Heart left ventricle (tissue), 16 donors: ENCODE measurements at places on chromosomes 2 and 18. TPM values are rescaled to one million over a fixed set of nuclear protein-coding genes. Genes with fewer than 3 reads are reported as not detected.

DNA sequence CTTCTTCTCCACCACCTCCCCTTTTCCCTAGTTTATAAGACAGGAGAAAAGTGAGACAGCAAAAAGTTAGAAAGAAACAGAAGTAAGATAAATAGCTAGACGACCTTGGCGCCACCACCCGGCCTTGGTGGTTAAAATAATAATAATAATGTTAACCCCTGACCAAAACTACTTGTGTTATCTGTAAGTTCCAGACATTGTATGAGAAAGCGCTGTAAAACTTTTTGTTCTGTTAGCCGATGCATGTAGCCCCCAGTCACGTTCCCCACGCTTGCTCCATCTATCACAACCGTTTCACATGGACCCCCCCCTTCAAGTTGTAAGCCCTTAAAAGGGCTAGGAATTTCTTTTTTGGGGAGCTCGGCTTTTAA lies 1.5 kb upstream of the BUB1 start:
- no peak for DNase-seq

GRCh38 chr2:68466361-68466777 lies 725 bp downstream of the FBXO48 start:
- DNase-seq = no peak

- no peak for DNase-seq
Measured at GRCh38 chr18:48864876-48865275, 85.9 kb downstream of the SMAD7 start.

- no peak for DNase-seq
Measured at GRCh38 chr2:126669772-126670171, 13.8 kb downstream of the GYPC start.

DNA sequence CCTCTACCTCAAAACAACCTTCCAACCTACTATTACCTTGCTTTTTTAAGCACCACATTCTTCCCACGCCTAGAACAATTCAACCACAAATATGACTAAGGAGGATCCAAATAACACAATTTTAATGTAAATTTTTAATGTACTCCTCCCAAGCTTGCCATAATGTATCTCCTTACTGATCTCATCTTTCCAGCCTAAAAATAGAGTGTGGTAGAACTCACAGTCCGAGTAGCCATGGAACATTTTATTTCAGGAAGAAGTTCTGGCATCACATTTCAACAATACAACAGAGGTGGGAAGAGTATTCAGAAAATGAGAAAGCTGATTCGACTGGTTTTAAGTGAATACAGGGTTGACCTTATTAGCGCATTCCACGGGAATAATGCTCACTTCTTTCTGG lies 15.4 kb downstream of the FEZ2 start:
- no peak for DNase-seq

The ALK gene
- 0.05 TPM for total RNA-seq

The PLGLB2 gene
- total RNA-seq = 0.58 TPM

The ANO7 gene
- 3.0 TPM for total RNA-seq

The SLC35F6 gene
- total RNA-seq = 26.0 TPM

The SPP2 gene
- not detected for total RNA-seq
